PC-9 (cell line): ENCODE measurements at places on chromosomes 3 and 15. TPM values are rescaled to one million over a fixed set of nuclear protein-coding genes. Genes with fewer than 3 reads are reported as not detected.
A peak's percentile ranks its signal among the peaks of the same experiment; 100 is the strongest.

DNA sequence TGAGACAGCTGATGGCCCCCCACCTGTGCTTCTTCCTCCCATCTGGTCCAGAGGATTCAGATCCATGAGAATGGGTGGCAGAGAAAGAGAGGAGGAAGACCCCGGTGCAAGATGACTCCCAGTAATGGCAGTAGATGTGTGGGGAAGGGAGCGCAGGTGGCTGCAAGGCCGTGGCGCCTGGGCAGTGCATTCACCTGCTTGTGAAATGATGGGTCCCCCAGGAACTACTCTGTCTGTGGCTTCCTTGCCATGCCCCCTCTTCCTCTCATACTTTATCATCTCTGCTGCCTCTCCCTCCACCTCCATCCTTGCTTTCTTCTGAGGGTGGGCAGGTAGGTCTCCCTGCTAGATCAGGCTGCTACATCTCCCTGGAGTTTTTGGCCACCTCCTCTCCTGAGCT is 23.3 kb downstream of the ZNF710 start:
- no peak for DNase-seq
- H3K36me3 ChIP-seq = no peaks in the 10 kb centered on the region
- no peaks in the 10 kb centered on the region for H3K27me3 ChIP-seq

DNA sequence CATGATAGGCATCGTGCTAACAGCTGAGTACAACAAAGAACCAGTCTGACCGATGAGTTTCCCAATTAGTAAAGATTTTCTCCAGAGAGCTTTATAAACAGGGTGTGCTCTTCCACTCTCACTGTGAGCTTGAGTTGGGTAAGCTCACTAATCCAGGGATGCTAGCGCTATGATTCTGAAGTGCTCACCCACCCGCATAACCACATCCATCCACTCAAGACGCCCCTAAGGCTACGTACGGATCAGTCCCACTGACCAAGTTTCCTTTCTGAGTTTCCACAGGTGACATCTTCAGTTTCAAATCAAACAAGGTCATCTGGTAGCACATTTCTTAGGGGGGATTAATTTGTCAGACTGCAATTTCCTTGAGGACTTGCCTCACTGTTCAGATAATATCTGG is 141.1 kb upstream of the ABI3BP start:
- H3K4me1 ChIP-seq = no peaks in the 10 kb centered on the region
- DNase-seq = no peak
- no peaks in the 10 kb centered on the region for H3K36me3 ChIP-seq
- no peaks in the 10 kb centered on the region for H3K27me3 ChIP-seq

GRCh38 chr3:12367346-12367745 is 78.5 kb downstream of the PPARG start:
- no peaks in the 10 kb centered on the region for H3K4me1 ChIP-seq
- H3K36me3 ChIP-seq = peaks cover 54% of the 10 kb centered on the region
- H3K27ac ChIP-seq = no peak overlapping the region; the same call in 1 of the 2 replicates
- no peak for DNase-seq
- no peaks in the 10 kb centered on the region for H3K27me3 ChIP-seq

Gene NUTM1
- total RNA-seq = not detected in 2 replicates

DNA sequence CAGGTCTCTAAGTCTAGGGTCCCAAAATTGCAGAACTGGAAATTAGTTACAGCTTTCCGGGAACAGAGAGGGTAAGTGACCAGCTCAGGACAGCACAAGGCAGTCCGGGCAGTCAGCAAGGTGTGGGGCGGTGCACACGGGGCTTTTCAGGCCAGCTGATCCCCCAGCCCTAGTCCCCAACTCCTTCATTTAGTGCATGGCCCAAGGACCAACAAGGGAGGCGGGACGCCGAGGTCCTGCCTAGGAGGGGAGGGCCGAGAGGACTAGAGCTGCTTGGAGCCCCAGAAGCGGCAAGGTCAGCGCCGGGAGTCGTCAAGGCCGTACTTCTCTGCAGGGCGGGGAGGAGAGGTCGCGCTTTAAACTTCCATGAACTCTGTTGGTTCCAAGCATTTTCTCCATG is 2.0 kb upstream of the PDE8A start:
- peak overlapping the region; percentile 69; the same call in 1 of the 2 replicates for H3K4me3 ChIP-seq
- DNase-seq = no peak
- peaks cover 19% of the 10 kb centered on the region for H3K4me1 ChIP-seq
- no peaks in the 10 kb centered on the region for H3K27me3 ChIP-seq

DNA sequence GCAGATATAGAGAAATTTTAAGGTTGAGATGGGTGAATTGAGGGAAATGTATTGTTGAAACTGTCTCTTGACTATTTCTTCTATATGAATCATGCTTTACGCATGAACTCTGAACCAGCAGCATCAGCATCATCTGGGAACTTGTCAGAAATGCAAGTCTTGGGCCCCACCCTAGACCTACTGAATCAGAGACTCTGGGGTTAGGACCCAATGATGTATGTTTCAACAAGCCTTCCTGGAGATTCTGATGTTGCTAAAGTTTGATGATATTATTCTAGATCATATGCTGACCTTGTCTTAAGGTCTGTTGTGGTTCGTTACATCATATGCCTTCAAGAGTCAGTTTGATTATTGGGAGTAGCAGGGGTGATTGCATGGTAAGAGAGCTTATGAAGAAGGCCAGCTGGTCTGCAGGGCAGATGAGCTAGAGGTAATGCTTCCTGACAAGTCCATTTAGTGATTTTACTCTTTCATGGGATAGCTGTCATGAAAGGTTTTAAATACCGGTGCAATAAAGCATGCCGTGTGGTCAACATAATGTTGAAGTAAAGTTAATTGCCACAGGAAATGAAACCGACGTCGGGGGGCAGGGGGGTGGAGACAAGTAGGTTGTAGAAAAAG is 152.4 kb upstream of the MRPL3 start:
- H3K27me3 ChIP-seq = no peaks in the 10 kb centered on the region
- H3K4me1 ChIP-seq = peaks cover 20% of the 10 kb centered on the region
- H3K4me3 ChIP-seq = no peak overlapping the region
- H3K27ac ChIP-seq = no peak overlapping the region
- no peak for DNase-seq
- H3K36me3 ChIP-seq = no peaks in the 10 kb centered on the region

DNA sequence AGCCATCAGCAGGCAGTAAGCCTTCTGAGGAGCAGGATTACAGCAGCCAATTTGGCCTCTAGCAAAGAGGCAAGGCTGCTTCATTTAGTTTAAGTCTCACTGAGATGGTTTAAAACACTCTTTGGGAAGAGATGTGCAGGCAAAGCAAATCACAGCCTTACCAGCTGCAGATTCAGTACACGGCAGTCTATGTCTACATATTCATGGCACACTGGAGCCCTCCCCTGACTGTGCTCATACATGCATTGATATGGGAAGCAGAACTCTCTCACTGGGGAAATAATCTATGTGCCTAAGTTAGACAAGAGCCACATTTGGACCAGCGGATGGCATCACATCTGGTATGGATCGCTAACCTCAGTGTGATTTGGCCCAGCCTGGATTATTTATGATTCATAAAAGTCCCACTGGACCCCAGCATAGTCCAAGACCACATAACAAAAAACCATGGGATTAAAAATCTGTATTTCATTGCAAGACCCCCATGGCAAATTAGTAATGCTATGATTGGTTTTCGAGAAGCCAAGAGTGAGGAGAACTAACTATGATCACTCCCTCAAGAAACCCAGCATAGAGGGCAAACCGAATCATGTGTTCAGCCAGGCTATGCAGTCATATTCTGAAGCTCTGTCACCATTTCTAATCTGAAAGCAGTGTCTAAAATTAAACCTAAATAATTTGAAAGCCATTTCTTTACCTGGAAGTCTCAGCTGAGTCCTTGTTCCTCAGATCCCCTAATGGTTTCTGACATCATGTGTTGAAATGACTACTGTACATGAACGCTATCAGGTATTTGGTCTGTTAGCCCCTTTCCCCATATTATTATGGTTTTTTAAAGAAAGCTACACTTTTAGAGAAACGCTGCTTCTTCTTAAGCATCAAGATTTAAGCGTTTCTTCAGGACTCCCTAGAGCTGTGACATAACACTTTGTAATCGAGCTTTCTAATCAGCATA is 1.2 kb downstream of the PRICKLE2 start:
- H3K4me1 ChIP-seq = no peaks in the 10 kb centered on the region
- H3K4me3 ChIP-seq = no peak overlapping the region
- DNase-seq = no peak
- H3K27ac ChIP-seq = no peak overlapping the region
- H3K27me3 ChIP-seq = no peaks in the 10 kb centered on the region
- H3K36me3 ChIP-seq = no peaks in the 10 kb centered on the region

DNA sequence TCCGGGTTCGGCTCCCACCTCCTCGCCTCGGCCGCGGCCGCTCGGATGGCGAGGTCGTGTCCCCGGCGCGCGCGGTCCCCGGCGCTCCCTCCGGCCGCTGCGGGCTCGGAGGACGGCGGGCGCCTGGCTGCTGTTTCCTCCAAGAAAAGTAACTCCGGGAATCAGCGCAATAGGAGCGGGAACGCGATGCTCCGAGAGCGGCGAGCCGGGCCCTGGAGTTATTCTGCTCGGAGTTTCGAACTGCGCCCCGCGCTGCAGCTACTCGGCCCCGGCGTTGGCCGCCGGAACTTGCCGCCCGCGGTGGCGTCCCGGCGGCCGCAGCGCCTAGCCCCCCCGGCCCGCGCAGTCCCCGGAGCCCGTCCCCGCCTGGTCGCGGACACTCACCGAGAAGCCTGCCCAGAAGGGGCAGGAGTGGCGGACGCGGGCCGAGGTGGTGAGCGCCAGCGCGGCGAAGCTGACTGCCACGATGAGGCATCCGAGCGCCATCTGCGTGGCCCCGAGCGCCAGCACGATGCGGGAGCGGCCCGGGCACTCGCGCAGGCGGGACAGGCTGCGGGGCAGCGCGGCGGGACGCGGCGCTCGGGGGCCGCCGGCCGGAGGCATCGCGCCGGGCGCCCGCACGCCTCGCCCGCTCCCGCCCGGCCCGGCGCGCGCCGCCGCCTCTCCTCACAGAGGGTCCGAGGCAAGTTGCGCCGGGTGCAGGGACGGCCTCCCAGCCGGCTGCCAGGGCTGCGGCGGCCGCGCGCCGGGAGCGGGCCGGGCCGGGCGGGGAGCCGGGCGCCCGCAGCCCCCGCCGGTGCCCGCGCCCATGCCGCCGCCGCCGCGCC is 251.9 kb downstream of the TJP1 start:
- no peaks in the 10 kb centered on the region for H3K36me3 ChIP-seq
- no peak for DNase-seq
- H3K4me3 ChIP-seq = no peak overlapping the region
- no peak overlapping the region for H3K27ac ChIP-seq

Gene SPINK8
- total RNA-seq = not detected in 2 replicates

DNA sequence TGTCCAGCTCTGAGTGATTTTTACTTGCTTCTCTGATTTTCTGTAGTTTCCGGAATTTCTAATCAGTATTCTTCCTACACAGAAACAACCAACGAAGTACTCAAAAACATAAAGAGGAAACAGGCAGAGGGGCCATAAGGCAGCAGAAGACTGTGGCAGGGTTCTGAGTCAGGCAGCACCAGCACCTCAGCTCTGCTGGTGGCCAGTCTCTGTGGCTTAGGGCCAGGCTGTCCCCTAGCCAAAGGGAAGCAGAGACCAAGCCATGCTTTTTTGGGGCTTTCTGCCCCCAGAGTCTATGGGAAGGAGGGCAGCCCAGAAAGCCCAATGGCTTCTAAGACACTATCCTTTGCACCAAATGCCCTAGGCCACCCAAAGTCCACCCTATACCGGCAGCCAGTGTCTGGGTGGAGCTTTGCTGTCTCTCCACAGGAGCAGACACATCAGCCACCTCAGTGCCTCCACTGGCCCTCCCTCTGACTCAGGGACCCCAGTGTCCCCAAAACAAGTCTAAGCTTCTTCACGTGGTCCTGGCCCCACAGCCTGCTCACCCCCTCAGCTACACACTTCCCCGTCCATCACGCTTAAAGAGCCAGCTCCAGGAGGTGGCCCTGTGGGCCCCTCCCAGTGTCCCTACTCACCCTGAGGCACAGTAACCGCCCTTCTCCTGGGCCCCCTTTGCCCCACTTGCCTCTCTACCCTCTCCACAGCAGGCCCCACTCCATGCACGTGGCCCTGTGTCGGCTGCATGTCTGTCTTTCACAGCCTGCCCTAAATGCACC is 46.2 kb downstream of the CCDC12 start:
- H3K27ac ChIP-seq = peak overlapping the region; percentile 71
- DNase-seq = no peak
- peaks cover 5% of the 10 kb centered on the region; the same call in 1 of the 2 replicates for H3K36me3 ChIP-seq
- no peaks in the 10 kb centered on the region for H3K27me3 ChIP-seq

DNA sequence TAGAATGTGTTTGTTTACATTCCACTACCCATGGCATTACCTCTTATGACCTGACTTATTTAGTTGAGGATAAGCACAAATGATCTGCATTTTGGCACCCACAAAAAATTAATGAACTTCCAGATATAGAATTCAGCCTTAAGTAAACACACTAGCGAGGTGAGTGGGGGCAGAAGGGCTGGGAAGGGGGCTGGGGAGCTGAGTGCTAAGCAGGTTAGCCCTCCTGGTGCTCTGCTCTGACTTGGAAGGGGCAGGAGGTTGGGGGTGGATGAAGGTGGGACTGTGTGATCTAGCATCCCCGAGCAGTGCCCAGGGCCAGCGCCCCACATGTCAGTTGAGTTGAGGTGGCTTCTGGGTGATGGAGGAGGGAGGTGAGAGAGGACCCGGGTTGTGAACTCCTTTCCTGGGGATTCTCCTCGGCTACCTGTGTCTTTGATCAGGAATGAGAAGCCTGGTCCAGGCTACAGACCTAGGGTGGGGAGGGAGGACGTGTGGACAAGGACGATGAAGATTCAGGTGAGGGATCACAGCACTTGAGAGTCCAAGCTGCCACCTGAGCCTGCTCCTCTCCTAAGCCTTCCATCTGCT is 178.6 kb upstream of the SMAD3 start:
- DNase-seq = no peak
- H3K4me1 ChIP-seq = peaks cover 35% of the 10 kb centered on the region
- no peaks in the 10 kb centered on the region for H3K27me3 ChIP-seq
- H3K4me3 ChIP-seq = no peak overlapping the region
- H3K27ac ChIP-seq = no peak overlapping the region

Gene NR2F2
- 48.4 and 72.1 TPM in 2 replicates for total RNA-seq

Gene CACNA2D2
- not detected in 2 replicates for total RNA-seq

DNA sequence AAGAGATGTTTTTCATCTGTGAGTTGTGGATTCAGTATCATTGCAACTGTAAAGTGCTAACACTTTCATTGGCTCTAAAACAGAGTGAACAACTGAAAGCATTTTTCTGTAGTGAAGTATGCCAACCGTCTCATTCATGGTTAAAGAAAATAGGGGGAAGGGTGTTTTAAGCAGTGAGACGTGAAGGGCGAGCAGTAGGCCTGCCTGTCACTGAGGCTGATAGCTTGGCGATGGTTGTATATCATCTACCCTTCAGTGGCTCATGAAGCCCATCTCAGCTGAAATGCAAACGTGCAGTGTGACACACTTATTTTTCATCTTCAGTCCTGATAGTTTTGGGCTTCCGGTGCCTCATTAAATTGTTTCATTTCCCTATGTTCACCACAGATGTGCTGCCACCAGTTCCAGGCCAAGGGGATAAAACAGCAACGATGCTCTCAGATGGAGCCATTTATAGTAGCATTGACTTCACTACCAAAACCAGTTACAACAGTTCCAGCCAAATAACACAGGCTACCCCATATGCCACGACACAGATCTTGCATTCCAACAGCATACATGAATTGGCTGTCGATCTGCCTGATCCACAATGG is 562.0 kb downstream of the ROBO2 start:
- no peak overlapping the region for H3K27ac ChIP-seq
- DNase-seq = no peak
- H3K4me1 ChIP-seq = no peaks in the 10 kb centered on the region
- no peak overlapping the region for H3K4me3 ChIP-seq
- H3K27me3 ChIP-seq = no peaks in the 10 kb centered on the region

GRCh38 chr3:41933154-41933676 is 28.7 kb downstream of the ULK4 start:
- H3K27me3 ChIP-seq = no peaks in the 10 kb centered on the region
- H3K4me3 ChIP-seq = no peak overlapping the region
- peaks cover 23% of the 10 kb centered on the region for H3K4me1 ChIP-seq

GRCh38 chr3:72590732-72591221 is 257.5 kb downstream of the SHQ1 start:
- peaks cover 18% of the 10 kb centered on the region for H3K4me1 ChIP-seq
- DNase-seq = no peak
- no peaks in the 10 kb centered on the region for H3K36me3 ChIP-seq
- no peaks in the 10 kb centered on the region for H3K27me3 ChIP-seq
